ENCODE measurements at places on chromosomes 3 and 15. TPM values are rescaled to one million over a fixed set of nuclear protein-coding genes. Genes with fewer than 3 reads are reported as not detected.

- no peak for DNase-seq
These were observed 39.6 kb downstream of the LNP1 start for GRCh38 chr3:100440895-100441294.

- DNase-seq: no peak
These were observed 3.3 kb downstream of the DET1 start for GRCh38 chr15:88543065-88543776.

DNA sequence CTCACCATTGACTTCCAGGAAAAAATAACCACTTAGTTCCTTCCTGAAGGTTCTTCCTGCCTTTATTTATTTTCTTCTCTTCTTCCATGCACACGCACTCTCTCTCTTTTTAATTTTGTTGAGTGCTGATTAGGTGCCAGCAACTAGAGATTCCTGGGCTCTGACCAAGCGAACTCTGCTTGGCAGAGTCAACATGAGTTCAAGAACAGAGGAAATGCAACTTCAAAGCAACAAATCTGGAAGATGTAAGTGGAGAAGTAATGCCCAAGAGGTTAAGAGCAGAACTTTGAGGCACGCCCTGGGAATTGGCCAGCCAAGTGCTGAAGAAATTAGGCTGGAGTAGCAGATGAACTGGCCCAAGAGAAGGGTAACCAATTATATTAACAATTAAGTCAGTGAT lies 8.5 kb downstream of the ERC2 start:
- DNase-seq: no peak

DNA sequence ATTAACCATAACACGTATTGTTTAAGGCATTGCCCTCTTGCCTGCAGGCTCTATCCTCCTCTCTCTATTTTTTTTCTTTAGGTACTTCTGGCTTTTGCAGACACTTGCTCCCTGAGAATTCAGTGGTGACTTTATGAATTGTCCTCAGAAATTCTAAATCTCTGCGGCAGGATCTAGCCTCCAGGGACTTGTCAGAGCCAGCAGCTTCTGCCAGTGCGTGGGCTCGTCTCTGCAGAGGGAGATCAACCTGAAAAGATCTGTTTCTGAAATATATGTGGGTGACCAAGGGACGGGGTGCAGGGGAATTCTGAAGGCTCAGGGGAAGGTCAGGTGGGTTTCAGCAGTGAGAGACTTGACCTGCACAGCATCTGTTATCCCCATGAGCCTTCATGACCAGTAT lies 326.1 kb upstream of the LRRFIP2 start:
- no peak for DNase-seq

GRCh38 chr3:42080453-42080872 lies 10.7 kb upstream of the TRAK1 start:
- no peak for DNase-seq

DNA sequence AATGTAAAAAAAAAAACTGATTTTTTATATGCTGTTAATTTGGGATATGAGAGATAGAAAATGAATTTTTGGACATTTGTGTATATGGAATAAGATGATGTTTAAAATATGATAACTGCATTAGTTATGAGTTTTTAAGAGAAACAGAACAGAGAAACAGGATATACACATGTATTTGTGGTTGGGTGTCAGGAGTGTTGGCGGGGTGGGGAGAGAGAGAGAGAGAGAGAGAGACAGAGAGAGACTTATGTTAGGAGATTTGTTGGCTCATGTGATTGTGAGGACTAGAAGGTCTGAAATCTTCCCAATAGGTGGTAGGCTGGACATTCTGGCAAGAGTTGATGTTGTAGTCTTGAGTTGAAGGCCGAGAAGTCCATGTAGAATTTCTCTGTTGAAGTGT lies 1121.6 kb upstream of the GBE1 start:
- no peak for DNase-seq

DNA sequence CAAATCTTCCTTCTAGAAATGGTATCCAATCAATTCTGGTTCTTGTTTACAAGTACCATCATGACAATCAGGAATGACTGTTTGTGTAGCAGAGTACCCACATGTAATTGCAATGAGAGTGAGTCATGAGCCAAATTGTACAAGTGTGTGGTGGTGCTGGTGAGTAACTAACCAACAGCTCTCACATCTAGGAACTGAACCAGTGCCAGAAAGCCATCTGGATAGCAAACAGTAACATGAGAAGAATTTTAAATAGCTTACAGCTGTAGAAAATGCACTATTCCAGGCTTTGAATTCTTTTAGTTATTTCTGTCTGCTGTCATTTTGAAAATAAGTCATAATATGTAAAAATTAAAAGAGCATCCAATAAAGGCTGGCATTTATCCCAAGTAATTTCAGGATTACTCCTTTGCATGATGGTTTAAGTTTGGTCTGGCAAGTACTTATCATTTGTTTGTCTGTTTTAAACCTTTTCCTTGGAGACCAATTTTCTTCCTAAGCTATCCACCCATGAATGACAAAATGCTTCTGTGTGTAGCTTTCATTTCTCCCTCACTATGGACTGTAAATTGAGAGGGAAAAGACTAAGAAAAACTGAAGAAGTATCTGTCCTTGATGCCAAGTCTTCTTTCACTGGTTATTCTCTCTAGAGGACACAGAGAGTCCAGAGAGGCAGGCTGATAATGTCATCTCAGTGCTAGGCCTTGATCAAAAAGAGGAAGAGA lies 60.0 kb downstream of the PIK3CB start:
- no peak for DNase-seq

- no peak for DNase-seq
These were observed 71.0 kb downstream of the TCF12 start for GRCh38 chr15:56989411-56989924.

GRCh38 chr3:69896095-69896494 lies 103.4 kb upstream of the SAMMSON start:
- DNase-seq: no peak

DNA sequence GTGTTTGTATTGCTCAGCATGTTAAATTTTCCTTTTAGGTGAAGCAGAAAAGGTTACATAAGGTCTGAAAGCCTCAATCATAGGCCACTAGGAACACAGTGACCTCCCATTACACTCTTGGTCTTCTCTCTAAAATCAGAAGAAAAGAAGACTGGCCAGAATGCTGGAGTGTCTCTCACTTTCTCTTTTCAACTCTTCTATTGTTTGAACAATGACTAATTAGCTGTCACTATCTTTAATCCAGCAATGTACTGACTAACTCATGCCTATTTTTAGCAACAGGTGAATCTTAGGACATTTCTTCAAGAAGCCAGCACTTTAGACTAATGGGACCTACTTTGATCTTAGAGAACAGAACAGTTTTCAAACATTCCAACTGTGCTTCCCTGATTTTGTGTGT lies 142.8 kb downstream of the TGFBR2 start:
- DNase-seq: no peak

DNA sequence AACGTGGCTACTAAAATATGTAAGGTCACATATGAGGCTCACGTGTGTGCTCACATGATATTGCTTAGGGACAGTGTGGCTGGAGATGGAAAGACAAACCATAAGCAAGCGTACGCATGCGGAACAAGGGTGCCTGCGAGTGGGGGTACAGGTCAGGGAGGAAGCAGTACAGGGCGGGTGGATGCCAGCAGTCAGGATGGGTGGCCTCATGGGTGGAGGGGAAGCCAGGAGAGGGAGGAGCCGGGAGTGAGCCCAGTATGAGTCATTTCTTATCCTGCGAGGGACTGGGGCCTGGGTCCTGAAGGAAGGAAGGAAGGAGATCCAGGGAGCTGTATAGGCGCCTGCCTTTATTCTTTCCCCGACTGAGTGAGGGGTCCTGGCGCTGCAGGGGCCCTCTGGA lies 42.0 kb upstream of the CGNL1 start:
- DNase-seq: no peak

GRCh38 chr3:170809007-170809974 lies 60.7 kb downstream of the RPL22L1 start:
- DNase-seq: no peak

GRCh38 chr3:56783644-56784447 lies 17.9 kb downstream of the ARHGEF3 start:
- DNase-seq: peak; percentile 36

DNA sequence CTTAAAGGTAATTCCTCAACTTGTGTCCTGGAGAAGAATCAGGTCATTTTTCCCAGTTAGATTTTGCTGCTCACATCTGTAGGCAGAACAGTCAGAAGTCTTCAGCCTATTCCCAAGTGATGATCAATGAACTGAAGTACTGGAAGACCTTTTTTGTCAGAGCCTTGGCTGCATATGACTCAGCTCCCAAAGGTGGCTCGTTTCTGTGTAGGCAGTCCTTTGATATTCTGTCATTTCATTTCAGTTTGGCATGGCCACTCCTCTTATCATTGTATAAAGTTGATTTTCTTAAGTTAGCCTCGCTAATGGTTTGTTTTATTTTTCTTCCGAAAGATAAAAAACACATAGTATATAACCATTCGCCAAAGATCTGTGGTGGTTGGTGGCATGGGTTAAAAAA lies 90.7 kb downstream of the KLHL25 start:
- no peak for DNase-seq

SENP5 gene
- polyA plus RNA-seq: 6.5 TPM

FAM43A gene
- 9.4 TPM for polyA plus RNA-seq

MORC1 gene
- polyA plus RNA-seq: not detected

STRIT1 gene
- polyA plus RNA-seq: not detected

ATR gene
- polyA plus RNA-seq: 16.2 TPM
